ENCODE measurements at places on chromosomes 11 and 22.

GRCh38 chr11:11078344-11079086 is 220.7 kb upstream of the ZBED5 start:
- DNase-seq, result peak; percentile 31

DNA sequence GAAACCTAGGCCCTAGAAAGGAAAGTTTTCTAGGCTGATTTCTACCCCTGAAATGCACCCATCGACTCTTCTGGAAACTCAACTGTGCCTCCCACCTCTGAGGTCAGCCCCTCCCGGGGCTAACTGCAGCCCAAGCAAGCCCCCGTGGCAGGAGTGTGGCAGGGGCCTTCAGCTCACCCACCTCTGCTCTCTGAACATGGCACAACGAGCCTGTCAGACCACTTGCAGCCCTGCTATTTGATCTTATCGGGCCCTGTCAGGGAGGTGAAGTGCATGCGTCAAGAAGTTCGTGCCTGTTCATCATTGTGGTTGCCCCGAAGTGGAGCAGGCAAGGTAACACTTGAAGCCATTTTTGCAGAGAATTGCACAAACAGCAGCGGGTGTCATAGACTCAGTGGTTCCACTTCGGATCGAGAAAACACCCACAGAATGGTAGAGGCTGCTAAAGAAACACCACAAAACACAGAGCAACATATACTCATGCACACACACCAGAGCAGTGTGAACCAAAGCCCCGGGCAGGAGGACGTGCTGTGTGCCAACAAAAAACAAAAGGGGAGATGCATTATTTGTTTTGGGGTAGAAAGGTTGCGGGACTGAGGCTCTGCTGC is 262.7 kb downstream of the ETS1 start:
- no peak for DNase-seq

GRCh38 chr11:75767793-75768111 is 826 bp upstream of the DGAT2 start:
- no peak for DNase-seq

- no peak for DNase-seq
Measured at GRCh38 chr11:13009476-13009920, 382 bp downstream of the RASSF10 start.

DNA sequence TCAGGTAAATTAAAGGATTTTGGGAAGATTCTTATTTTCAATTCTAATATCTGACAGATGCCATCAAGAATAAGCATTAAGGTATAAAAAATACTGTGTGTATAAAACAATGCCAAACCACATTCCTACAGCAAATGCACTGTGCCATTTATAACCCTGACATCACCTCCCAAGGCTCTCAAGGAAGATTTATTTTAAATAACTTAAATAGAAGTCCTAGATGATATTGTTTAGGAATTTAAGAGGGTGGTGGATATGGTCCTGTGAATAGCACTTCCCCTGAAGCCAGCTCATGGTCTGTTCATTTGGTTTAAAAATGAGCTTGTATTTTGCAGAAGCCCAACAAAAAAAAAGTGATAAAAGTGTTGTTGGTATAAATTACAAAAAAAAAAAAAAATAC is 32.1 kb downstream of the PPIL2 start:
- DNase-seq, result peak; percentile 19

DNA sequence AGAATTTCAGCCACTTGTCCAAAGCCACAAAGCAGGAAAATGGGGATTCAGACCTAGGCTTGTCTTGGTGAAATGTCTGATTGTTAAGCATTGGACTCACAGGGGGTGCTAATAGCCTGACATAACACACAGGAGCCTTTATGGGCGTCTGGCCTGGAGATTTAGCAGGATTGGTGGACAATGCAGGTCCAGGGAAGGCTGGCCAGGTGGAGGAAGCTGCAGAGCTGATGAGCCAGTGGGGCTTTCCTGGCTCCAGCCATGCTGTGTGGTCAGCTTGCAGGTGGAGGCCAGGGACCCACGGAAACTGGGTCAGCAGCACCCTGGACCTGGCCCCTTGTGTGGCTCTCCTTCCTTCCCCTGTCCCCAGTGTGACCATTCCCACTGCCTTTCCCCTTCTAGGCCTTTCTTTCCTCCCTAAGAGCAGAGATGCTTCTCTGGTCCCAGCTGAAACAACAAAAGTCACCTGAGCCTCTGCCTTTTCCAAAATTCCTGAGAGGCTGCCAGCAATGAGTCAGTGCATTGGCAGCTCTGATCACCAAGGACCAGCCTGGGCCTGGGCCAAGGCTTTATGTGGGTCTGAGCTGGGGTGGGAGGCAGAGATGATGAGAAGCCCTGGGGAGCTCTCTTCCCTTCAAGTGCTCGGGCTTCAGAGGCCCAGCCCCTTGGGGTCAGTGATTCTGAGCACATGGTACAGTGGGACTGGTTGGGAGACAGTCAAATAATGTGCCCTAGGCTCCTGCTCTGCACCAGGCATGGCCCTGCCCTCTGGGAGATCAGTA is 85.2 kb downstream of the CCDC81 start:
- peak; percentile 91 for DNase-seq

- no peak for DNase-seq
Measured at GRCh38 chr22:39110631-39111561, 13.9 kb downstream of the APOBEC3H start.

All from ELR (cell line).